Natural killer cell treated with Interleukin-12 subunit alpha and Interleukin-12 subunit beta and Interleukin-15 and Interleukin-18, amount 100 ng/mL, for 72 hours (primary cell): ENCODE measurements at places on chromosomes 11 and 22. TPM values are rescaled to one million over a fixed set of nuclear protein-coding genes. Genes with fewer than 3 reads are reported as not detected.

GRCh38 chr11:11471201-11471600, 118.2 kb upstream of the CSNK2A3 start:
- H3K36me3 ChIP-seq = no peaks in the 10 kb centered on the region
- no peaks in the 10 kb centered on the region for H3K4me1 ChIP-seq
- H3K27me3 ChIP-seq = peaks cover 5% of the 10 kb centered on the region
- H3K27ac ChIP-seq = no peak overlapping the region

GRCh38 chr11:121206810-121207209, 85.8 kb upstream of the SC5D start:
- H3K4me1 ChIP-seq = no peaks in the 10 kb centered on the region
- no peaks in the 10 kb centered on the region for H3K36me3 ChIP-seq
- H3K27me3 ChIP-seq = peaks cover 40% of the 10 kb centered on the region
- no peak overlapping the region for H3K4me3 ChIP-seq
- H3K27ac ChIP-seq = no peak overlapping the region

- H3K27ac ChIP-seq = peak overlapping the region; percentile 86
- no peak for DNase-seq
- H3K36me3 ChIP-seq = peaks cover 10% of the 10 kb centered on the region
- peak overlapping the region; percentile 39 for H3K4me3 ChIP-seq
- H3K4me1 ChIP-seq = peaks cover 37% of the 10 kb centered on the region
Measured at GRCh38 chr11:14361951-14362350, 3.0 kb upstream of the RRAS2 start.

CKAP5 gene
- total RNA-seq = 98.1 TPM

NCAM1 gene
- total RNA-seq = 54.2 TPM

TFIP11 gene
- 56.5 TPM for total RNA-seq

- H3K27ac ChIP-seq = no peak overlapping the region
- H3K4me1 ChIP-seq = peaks cover 2% of the 10 kb centered on the region
- no peak for DNase-seq
Measured at GRCh38 chr11:75602951-75603350, 40.9 kb downstream of the SERPINH1 start.

ACRV1 gene
- not detected for total RNA-seq

IRAG1 gene
- not detected for total RNA-seq

SLC22A25 gene
- not detected for total RNA-seq

CD248 gene
- total RNA-seq = 0.59 TPM

API5 gene
- 128 TPM for total RNA-seq

GRCh38 chr11:19084661-19085315, 24.3 kb upstream of the MRGPRX2 start:
- H3K4me3 ChIP-seq = no peak overlapping the region
- peaks cover 15% of the 10 kb centered on the region for H3K27me3 ChIP-seq
- H3K27ac ChIP-seq = no peak overlapping the region
- DNase-seq = no peak

APOA5 gene
- not detected for total RNA-seq

GRCh38 chr11:12159351-12160099, 49.1 kb downstream of the MICAL2 start:
- H3K4me3 ChIP-seq = no peak overlapping the region
- no peaks in the 10 kb centered on the region for H3K36me3 ChIP-seq
- H3K27me3 ChIP-seq = no peaks in the 10 kb centered on the region
- peaks cover 59% of the 10 kb centered on the region for H3K4me1 ChIP-seq
- H3K27ac ChIP-seq = peak overlapping the region; percentile 46

TYMP gene
- total RNA-seq = 164 TPM

GGT5 gene
- total RNA-seq = 0.33 TPM

BEST1 gene
- total RNA-seq = 1.0 TPM

LDHAL6A gene
- total RNA-seq = not detected

GRCh38 chr11:34855754-34856095, 60.5 kb downstream of the APIP start:
- H3K36me3 ChIP-seq = no peaks in the 10 kb centered on the region
- no peaks in the 10 kb centered on the region for H3K4me1 ChIP-seq
- no peak overlapping the region for H3K27ac ChIP-seq
- no peak for DNase-seq
- no peak overlapping the region for H3K4me3 ChIP-seq
- H3K27me3 ChIP-seq = peaks cover 5% of the 10 kb centered on the region

- no peak overlapping the region for H3K4me3 ChIP-seq
- no peak overlapping the region for H3K27ac ChIP-seq
- no peaks in the 10 kb centered on the region for H3K36me3 ChIP-seq
- H3K4me1 ChIP-seq = no peaks in the 10 kb centered on the region
- DNase-seq = no peak
Measured at GRCh38 chr11:93221539-93221938, 23.7 kb upstream of the SLC36A4 start.

DNA sequence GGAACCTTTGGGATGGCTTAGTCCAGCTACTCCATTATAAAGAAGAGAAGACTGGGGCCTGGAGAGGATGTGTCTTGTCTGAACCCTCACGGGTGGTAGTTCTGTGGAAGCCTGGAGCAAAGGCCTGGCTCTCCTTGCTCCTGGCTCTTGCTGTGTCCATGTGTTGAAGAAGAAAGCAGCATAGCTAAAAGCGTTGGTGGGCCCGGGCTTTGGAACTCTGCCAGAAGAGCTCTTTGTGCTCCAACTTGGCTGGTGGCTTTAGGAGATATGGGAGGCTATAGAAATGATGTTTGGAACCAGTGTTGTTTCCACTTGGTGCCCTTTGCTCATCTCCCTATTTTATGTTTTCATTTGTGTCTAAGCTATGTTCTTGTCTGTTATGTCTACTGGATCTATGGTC, 131.1 kb downstream of the DBX1 start:
- DNase-seq = no peak
- H3K27ac ChIP-seq = no peak overlapping the region
- no peak overlapping the region for H3K4me3 ChIP-seq
- no peaks in the 10 kb centered on the region for H3K36me3 ChIP-seq
- no peaks in the 10 kb centered on the region for H3K4me1 ChIP-seq
- peaks cover 28% of the 10 kb centered on the region for H3K27me3 ChIP-seq

DNA sequence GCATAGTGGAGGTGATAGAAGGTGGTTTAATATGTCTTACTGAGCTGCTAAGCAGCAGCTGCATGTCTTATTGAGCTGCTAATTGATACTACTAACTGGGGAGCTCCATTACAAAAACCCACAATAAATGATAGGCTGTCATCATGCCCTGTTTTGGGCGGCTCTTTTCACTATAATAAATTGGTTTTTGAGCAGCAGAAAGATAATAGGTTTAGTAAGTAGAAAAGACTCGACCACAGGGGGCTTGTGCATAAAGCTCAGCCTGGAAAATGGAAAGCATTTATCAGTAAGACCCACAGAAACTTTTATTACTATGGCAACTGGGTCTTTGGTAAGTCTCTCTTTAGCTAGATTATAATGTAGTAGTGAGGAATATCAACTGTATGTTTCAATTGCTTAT, 117.6 kb downstream of the LDLRAD3 start:
- H3K4me1 ChIP-seq = no peaks in the 10 kb centered on the region
- H3K36me3 ChIP-seq = no peaks in the 10 kb centered on the region
- no peak for DNase-seq
- H3K4me3 ChIP-seq = no peak overlapping the region

FUT4 gene
- total RNA-seq = 6.7 TPM

CECR2 gene
- total RNA-seq = not detected

- no peaks in the 10 kb centered on the region for H3K27me3 ChIP-seq
- H3K36me3 ChIP-seq = no peaks in the 10 kb centered on the region
- peak overlapping the region; percentile 4 for H3K27ac ChIP-seq
- no peak for DNase-seq
- H3K4me1 ChIP-seq = peaks cover 47% of the 10 kb centered on the region
Measured at GRCh38 chr11:117037975-117038350, 60.3 kb downstream of the SIK3 start.

DNA sequence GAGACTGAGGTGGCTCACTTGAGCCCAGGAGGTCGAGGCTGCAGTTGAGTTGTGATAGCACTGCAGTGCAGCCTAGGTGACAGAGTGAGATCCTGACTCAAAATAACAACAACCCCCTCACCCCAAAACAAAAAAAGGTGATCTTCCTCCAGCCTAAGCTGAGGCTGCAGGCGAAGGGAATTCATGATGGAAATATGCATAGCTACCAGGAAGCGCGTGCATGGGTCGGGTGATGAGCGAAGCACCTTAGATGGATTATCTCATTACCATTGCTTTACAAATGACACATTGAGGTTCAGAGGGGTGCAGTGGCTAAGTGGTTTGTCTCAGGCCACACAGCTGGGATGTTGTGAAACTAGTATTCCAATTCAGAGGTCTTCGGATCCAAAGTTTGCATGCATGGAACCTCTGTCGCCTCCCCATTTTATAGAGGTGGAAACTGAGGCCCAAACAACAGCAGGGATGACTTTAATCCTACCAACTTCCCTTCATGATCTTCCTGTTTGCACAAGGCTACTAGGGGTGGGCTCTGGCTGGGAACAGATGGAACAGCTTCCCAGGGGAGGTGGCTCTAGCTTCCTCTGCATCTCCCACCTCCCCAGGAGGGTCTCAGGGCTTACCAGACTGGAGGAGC, 4.6 kb downstream of the SLC29A2 start:
- DNase-seq = no peak
- no peaks in the 10 kb centered on the region for H3K4me1 ChIP-seq
- H3K36me3 ChIP-seq = no peaks in the 10 kb centered on the region
- H3K27ac ChIP-seq = no peak overlapping the region
- H3K4me3 ChIP-seq = no peak overlapping the region
- no peaks in the 10 kb centered on the region for H3K27me3 ChIP-seq

DNA sequence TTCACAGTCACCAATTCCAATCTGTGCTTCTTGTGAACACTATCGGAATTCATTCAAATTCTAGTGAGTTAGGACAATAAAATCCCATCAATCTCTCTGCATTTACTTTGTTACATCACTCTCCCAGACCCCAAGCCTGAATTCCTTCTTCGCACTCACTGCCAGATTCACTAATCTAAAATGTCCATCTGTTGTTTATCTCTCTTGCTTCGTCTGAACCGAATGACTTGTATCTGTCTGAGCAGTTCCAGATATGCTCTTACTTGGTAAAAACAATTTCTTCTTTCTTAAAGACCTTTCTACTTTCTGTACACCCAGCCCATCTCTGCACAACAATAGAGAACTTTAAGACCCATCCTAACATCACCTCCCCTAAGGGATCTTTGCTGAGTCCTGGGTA, 7.0 kb downstream of the MMP10 start:
- DNase-seq = no peak
- H3K27me3 ChIP-seq = peaks cover 4% of the 10 kb centered on the region
- no peaks in the 10 kb centered on the region for H3K36me3 ChIP-seq
- no peak overlapping the region for H3K4me3 ChIP-seq
- no peaks in the 10 kb centered on the region for H3K4me1 ChIP-seq

DNA sequence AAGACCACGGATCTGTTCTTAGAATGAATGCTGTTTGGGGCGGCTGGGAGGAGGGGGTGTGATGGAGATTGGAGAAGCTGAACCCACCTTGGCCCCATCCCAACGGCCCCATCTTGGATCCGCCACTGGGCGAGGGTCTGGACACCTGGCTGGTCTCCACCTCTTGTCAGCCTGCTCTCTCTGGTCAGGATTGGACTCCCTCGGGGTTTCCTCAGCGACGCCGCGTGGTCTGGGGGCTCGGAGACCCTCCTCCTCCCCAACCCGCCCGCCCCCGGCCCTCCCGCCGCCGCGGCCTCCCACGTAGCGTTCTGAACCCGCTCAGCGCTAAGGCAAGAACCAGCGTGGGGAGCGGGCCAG, 4.3 kb upstream of the FLI1 start:
- peaks cover 50% of the 10 kb centered on the region for H3K4me1 ChIP-seq
- no peak for DNase-seq
- no peak overlapping the region for H3K27ac ChIP-seq
- no peak overlapping the region for H3K4me3 ChIP-seq
- no peaks in the 10 kb centered on the region for H3K36me3 ChIP-seq

DNA sequence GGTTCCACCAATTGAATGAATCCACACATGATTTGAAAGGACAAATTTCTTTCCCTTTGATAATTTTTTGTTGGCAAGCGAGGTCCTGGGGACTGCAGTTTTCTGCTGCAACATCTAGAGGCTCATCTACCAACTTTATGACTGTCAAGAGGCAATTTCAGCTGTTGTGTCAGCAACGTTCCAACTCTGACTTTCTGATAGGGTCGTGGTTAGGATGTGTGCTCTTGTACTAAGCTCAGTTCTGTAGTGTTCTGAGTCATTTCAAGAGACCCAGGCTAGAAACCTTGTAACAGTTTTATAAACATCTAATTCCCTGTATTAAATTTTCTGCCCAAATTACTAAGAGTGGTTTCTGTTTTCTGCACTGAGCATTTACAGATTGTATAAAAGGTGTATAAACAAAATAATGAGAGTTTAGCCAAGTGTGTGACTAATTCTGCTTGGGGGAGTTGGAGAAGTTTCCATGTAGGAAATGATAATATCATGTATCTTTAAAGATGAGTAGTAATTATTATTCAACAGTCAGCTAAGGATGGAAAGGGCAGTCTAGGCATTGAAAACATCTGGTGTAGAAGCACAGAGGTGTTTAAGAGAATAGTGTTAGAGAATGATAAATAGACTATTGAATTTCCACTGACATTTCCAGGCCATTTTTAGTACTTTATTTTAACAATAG, 72.2 kb downstream of the RBMXL2 start:
- H3K27ac ChIP-seq = no peak overlapping the region
- H3K36me3 ChIP-seq = no peaks in the 10 kb centered on the region
- no peaks in the 10 kb centered on the region for H3K4me1 ChIP-seq
- DNase-seq = no peak
- H3K4me3 ChIP-seq = no peak overlapping the region

GRCh38 chr11:102229510-102230123, 87.7 kb upstream of the BIRC3 start:
- peaks cover 25% of the 10 kb centered on the region for H3K27me3 ChIP-seq
- H3K36me3 ChIP-seq = no peaks in the 10 kb centered on the region
- no peak overlapping the region for H3K4me3 ChIP-seq
- H3K4me1 ChIP-seq = no peaks in the 10 kb centered on the region
- no peak overlapping the region for H3K27ac ChIP-seq

FXYD2 gene
- 0.14 TPM for total RNA-seq

GRCh38 chr11:110903830-110904229, 191.6 kb upstream of the ARHGAP20 start:
- H3K4me1 ChIP-seq = peaks cover 12% of the 10 kb centered on the region
- H3K4me3 ChIP-seq = no peak overlapping the region
- no peaks in the 10 kb centered on the region for H3K36me3 ChIP-seq
- no peak for DNase-seq

GRCh38 chr22:32677876-32678275, 123.6 kb upstream of the TIMP3 start:
- H3K4me1 ChIP-seq = no peaks in the 10 kb centered on the region
- DNase-seq = no peak
- H3K27me3 ChIP-seq = peaks cover 57% of the 10 kb centered on the region
- no peaks in the 10 kb centered on the region for H3K36me3 ChIP-seq
- no peak overlapping the region for H3K4me3 ChIP-seq

GRCh38 chr11:131481971-131482370, 111.6 kb downstream of the NTM start:
- no peak overlapping the region for H3K27ac ChIP-seq
- DNase-seq = no peak

GRCh38 chr11:50075856-50076255, 43.2 kb downstream of the OR4C45 start:
- H3K4me1 ChIP-seq = no peaks in the 10 kb centered on the region
- H3K27ac ChIP-seq = no peak overlapping the region
- H3K36me3 ChIP-seq = peaks cover 36% of the 10 kb centered on the region
- no peak overlapping the region for H3K4me3 ChIP-seq
- no peaks in the 10 kb centered on the region for H3K27me3 ChIP-seq
